OCI-M1 (cell line): ENCODE measurements at places on chromosomes 6 and 20.

DNA sequence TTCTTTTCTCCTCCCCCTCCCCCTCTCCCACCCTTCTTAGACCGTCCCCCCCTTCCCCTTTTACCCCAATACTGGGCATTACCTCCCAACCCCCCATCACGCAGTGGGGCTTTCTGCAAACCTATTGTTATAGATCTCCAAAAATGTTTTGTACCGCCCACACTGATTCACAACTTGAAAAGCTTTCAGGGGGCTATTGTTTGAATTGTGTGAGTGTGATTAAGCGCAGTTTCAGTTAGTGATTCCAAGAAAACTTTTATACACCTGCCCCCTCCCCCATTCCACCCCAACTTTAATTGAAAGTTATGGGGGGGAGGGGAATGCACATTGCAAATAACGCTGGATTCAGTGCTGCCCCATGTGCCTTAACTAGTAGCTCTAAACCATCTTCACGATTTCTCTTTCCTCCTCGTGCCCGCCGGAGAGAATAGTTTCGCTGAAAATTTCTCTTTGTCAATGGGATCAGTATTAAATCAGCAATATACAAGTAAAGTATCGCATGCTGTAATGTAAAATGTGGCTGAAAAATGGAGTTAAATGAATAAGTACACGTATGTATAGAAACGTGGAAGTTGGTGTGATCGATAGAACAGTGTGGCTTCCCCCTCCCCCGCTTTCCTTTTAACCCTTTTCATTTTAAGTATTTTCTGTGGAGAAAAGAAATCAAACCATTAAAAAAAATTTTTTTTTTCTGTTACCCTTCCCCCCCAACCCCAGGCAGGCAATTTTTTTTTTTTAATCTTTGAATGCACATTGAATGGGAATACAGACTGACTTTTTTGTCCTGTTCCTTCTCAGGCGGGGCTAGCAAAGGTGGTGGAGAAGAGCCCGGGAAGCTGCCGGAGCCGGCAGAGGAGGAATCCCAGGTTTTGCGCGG, 632 bp downstream of the LIN28B start:
- DNase-seq: peak; percentile 95

GRCh38 chr6:170146640-170147039, 144.2 kb downstream of the DLL1 start:
- DNase-seq: no peak

DNA sequence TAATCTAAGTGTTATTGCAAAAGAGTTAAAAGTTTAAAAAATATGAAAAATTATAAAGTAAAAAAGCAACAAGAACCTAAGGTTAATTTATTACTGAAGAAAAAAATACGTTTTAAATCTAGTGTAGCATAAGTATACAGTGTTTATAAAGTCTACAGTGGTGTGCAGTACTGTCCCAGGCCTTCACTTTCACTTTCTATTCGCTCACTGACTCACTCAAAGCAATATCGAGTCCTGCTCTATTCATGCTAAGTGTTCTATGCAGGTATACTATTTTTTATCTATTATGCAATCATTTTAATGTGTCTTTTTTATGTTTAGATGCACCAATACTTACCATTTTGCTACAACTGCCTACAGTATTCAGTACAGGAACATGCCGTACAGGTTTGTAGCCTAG, 113.0 kb downstream of the MANEA start:
- DNase-seq: peak; percentile 72

DNA sequence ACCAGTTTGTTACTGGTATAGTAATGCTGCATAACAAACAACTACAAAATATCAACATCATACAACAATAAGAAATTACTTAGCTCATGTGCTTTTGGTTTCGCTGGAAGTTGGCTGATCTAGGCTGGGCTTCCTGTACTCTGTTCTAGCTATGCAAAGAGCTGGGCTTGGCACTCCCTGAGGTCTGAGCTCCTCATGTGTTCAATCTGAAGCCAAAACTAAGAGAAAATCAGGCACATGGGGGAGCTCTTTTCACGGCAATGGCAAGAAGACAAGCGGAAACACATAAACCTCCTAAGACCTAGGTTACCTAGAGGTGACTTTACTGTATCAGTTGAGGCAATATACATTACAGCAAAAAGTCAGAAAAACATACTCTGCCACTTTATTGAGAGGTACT, 574.2 kb downstream of the KHDRBS2 start:
- DNase-seq: peak; percentile 27

DNA sequence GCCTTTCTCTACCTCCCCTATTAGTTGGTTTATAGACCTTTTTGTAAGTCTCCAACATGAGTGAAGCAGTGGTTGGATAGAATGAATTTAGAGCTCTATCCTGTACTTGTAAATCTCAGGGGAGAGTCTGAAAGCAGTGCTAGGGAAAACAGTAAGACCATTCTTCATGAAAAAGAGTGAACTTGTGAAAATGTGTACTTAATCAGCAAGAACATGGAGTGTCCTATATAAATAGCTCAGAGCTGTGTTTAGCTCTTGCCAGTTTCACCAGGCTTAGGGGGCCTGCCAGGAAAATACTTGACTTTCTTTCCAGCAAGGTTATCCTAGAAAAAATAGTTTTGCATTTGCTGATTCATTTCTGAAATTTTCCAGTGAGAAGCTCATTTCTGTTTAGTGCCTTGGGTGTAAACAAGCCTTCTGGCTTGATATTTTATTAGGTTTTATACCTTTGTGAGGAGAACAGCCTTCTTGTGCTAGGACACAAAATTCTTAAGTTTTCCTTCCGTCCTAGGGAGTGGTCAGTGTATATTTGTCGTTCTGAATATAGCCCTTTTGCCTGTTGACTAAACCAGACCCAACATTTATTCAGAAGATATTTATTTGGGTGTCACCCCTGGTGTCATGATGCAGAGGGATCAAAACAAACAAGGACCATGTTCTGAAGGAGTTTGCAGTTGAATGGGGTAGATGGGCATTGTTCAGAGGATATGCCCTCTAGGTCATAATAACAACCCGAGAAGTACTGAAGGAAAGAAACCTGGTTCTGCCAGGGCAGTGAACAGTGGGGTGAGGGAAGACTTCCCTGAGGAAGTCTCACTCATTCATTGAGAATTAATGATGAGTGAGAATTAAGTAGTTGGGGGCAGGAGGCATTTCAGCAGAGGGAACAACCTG, 7.6 kb downstream of the ARFGEF2 start:
- DNase-seq: no peak

DNA sequence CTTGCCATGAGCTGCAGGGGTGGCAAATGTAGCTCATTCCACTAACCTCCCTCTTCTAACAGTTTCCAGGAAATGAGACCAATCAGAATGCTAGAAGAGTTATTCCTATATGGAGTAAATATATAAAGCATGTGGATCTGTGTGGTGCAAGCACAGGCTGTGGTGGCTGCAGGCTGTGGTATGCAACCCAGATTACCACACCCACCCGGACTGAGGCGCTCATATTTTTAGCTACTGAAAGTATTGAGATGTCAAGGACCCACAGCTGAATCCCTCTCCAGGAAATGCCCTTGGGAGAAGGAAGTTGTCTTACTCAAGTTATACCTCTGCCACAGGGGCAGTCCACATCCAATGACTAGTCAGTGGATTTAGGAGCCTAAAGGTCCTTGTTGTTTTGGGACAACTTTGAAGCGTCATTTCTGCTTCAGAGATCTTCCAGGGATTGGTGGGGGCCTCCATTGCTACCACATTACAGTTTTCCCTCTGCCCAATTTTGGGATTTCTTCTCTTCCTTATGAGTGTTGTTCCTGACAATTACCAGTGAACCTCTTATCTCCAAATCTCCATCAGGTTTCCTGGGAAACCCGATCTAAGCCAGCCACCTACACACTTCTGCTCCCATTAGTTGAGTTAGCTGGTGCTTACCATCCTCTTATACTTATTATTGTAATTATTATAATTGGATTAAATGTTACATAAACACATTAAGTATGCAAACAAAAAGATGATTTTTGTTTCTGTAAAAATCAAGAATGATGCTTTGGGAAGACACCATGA, 12.1 kb upstream of the REPS1 start:
- no peak for DNase-seq

- DNase-seq: peak; percentile 88
Measured at GRCh38 chr6:2973676-2974075, 2.3 kb upstream of the SERPINB6 start.

DNA sequence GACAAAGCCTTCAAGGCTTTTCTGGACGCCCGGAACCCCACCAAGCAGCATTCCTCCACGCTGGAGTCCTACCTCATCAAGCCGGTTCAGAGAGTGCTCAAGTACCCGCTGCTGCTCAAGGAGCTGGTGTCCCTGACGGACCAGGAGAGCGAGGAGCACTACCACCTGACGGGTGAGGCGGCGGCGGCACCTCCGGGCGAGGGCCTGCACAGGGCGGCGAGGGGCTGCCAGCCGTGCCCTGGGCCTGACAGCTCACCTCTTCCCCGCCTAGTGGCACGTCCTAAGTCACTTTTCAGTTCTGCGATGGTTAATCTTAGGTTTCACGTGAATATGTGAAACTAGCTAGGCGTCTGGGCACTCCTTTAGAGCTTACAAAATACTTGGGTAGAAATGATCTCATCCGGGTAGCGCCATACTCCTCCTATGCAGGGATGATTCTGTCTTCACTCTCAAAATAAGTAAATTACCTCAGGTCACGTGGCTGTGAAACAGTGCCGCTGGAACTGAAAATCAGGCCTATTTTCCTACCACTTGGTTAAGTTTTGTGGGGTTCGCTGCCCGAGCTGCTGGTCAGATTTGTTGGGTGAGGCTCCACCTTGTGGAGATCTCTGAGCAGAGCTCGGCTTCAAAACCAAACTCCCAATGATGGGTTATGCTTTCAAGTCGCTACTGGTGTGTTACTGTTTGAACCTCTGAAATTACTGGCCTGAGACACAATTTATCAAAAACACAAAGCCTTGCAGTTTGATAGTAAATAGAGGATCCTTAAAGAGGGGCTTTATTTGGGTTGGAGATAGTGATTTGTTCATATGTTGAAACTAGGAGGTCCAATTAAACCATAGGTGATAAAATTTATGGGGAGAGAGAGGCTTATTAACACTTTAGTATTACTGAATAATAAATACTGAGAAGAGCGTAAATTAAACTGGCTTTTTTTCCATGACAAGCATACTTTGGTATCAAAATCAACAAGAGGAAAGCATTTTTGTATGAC, 15.5 kb upstream of the CLDN20 start:
- DNase-seq: no peak

- no peak for DNase-seq
Measured at GRCh38 chr6:5173810-5174209, 86.9 kb downstream of the LYRM4 start.

GRCh38 chr6:128532136-128532535, 11.7 kb upstream of the PTPRK start:
- no peak for DNase-seq

GRCh38 chr20:53547664-53548239, 45.9 kb downstream of the ZNF217 start:
- DNase-seq: peak; percentile 82

- no peak for DNase-seq
Measured at GRCh38 chr20:3553663-3554062, 82.8 kb downstream of the ATRN start.

DNA sequence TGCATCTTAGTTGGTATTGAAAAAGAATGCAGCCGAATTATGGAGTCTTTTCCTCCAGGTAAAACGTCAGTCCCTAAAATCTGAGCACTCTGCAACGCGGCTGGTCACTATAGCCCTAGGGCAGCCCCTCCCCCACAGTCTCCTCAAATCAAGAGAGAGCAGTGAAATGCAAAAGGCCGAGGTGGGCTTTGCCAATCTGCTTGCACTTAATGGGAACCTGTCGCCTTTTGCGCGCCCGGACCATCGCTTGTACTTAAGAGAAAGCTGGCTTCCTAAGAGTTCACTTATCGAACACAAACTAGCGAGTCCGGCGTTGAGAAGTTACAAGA, 447 bp downstream of the MCM3 start:
- peak; percentile 83 for DNase-seq

- peak; percentile 35 for DNase-seq
Measured at GRCh38 chr6:78896227-78896626, 28.9 kb downstream of the IRAK1BP1 start.

GRCh38 chr6:139448051-139448649, 73.7 kb upstream of the CITED2 start:
- peak; percentile 86 for DNase-seq

DNA sequence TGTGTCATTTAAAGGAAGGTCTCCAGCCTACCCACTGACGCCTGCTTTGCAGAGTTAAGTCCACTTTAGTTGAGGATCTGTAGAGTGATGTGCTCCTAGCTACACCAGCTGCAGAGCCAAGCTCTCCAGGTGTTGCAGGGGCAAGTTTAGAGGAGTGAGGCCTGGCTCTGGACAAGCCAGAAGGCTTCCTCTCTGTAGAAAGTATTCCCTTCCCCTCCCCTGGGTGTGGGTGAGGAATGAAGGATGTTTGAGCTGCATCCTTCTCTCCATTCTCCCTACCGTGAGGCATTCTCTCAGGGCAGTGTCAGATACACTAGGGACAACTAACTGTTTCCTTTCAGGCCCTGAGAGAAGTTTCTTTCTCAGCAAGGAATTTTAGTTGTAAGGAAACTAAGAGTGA, 66.5 kb downstream of the ELOVL5 start:
- DNase-seq: no peak

DNA sequence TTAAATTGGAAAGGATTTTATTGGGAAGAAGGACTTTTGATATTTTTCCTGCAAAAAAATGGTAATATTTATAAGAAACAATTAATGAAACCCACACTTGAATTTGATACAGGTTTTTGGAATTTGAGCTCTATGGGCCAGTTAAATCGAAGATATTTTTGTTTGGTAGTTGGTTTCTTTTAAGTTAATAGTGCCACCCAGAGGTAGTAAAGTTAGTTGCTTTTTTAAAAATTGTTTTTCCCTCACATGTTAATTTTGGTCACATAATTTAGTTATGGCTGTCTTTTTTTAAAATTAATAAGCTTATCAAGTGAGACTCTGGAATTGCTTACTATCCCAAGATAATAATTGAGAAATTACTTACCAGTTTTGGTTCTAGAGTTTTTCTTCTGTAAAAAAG, 7.1 kb downstream of the PRIM2 start:
- peak; percentile 64 for DNase-seq

DNA sequence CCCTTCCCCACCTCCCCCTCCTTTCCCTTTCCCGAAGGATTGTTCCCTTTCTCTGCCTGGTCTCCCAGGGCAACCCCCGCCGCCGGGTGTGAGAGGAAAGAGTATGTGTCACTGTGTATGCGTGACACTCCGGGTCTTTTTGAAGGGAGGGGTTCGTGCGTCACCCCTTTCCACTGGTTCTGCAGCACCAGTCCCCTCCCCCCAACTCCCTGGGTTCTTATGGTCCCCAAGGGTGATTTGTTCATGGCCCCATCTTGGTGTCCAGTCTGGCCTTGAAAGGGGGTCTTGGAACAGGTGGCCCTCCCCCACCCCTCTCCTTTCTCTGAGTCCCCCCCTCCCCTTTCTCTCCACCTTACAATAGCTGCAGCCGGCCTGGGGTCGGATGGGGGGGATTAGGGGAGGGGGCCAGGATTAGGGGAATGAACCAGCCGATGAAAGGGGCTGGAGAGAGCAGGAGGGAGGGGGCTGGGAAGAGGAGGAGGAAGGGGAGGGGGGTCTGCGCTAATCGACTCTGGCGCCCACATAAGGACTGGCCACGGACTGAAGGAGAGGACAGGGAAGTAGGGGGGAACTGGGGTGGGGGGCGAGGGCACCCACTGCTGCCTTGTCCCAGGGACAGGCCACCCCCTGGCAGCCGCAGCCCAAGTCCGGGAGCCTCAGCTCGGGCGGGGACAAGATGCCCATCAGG, 1.3 kb upstream of the RING1 start:
- DNase-seq: no peak

GRCh38 chr20:32433311-32434021, 75.3 kb downstream of the ASXL1 start:
- DNase-seq: no peak

- DNase-seq: peak; percentile 76
Measured at GRCh38 chr6:97214671-97215070, 68.3 kb downstream of the MMS22L start.

GRCh38 chr6:3654436-3654835, 97.1 kb downstream of the PXDC1 start:
- no peak for DNase-seq

GRCh38 chr6:113258771-113259170, 598.4 kb upstream of the MARCKS start:
- no peak for DNase-seq
